GM04503 (cell line): ENCODE measurements at places on chromosomes 2 and 18.

- no peak for DNase-seq
Observed at GRCh38 chr2:128214866-128215460, 103.7 kb downstream of the HS6ST1 start.

GRCh38 chr2:163646687-163647086 lies 89.1 kb downstream of the FIGN start:
- DNase-seq: no peak

- peak; percentile 60 for DNase-seq
Observed at GRCh38 chr18:48832938-48833700, 117.6 kb downstream of the SMAD7 start.

GRCh38 chr2:58688813-58689212 lies 447.7 kb upstream of the FANCL start:
- DNase-seq: no peak

DNA sequence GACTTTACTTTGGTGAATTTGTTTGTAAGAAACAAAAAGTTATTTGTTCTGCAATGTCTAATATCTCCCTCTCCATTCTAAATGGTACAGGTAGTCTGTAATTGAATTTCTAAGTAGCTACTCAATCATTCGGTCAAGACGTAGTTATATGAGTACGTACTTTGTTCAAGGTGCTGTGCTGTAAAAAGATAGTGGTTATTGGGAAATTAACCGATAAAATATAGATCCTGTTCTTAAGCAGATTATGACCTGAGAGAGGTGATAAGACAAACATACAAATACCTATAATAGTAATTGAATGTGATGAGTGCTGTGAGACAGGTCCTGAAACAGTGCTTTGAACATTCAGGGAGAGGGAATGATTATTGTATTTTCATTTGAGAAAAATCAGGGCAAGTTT lies 7.1 kb downstream of the NCOA1 start:
- DNase-seq: no peak

GRCh38 chr18:41646915-41647620 lies 308.0 kb upstream of the PIK3C3 start:
- no peak for DNase-seq

DNA sequence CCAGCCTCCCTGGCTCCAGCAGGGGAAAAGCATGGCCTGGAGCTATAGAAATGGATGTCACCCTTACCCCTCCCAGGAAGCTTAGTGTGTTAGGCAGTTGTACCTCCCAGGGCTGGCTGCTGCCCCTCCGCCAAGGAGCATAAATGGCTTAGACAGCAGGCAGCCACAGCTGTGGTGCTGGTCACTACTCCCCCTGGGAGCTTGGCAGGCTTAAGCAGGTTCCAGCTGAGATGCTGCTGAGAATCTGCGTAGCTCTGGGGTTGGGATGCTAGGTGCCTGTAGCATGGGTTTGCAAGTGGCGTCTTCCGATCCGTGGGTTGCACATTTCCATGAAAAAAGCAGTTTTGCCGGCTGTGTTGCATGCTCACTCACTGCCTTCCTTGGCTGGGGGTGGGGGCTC lies 369.7 kb downstream of the CTNNA2 start:
- DNase-seq: no peak

- DNase-seq: no peak
Observed at GRCh38 chr2:237977380-237977779, 10.6 kb downstream of the UBE2F start.

GRCh38 chr18:73715210-73715670 lies 432.4 kb downstream of the FBXO15 start:
- DNase-seq: no peak

GRCh38 chr2:70616168-70616694 lies 62.6 kb upstream of the TGFA start:
- no peak for DNase-seq

- no peak for DNase-seq
Observed at GRCh38 chr18:63476668-63477067, at the start of gene SERPINB5. TSS of gene SERPINB5 (plus strand) at chr18:63476958. CDS start at chr18:63484429, 7,471 bp downstream.

DNA sequence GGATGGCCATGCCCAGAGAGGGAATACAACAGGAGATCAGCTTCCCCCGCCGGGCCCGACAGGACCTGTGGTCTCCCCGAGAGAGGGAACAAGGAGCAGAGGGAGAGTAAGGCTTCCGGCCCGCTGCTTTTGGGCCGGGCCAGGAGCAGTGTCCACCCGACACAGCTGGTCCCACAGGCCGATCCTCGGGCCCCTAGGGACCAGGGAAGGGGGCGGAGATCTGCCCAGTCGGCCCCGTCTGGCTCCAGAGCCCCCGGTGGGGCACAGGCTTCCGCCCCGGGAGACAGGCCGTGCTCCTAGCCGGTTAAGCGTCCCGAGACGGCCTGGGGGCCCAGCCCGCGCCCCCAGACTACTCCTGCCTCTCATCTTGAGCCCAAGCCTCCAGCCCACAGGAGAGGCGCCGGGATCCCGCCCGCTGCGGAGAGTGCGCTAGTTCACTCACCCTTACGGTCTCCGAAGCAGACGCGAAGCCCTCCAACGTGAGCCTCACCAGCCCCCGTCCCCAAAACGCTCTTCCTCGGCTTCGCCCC lies at the start of gene MCFD2:
Gene MCFD2, minus strand, starts transcription at position 526 of the 530 bp plus-strand sequence. CDS start 6,635 bp downstream, outside the sequence.
- DNase-seq: no peak

DNA sequence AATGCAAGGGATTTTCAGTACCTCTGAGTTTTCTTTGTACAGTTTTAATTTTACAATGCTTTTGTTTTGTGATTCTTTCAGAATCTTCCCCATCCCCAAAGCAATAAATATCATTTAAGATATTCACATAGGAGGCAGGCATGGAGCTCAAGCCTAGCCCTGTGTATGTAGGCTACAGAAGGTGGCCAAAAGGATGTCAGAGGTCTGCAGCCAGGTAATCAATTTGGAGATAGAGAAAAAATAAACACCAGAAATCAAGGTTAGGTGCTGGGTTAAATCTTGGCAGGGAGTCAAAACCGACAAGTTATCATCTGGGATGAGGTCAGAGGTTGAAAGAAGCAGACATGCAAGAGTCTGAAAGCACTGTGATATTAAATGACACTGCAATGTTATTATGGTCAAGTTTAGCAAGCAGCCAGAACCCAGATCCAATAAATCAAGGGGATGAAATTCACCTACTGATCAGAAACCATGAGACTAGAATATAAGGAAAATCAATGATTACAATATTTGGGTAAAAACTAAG lies 45.1 kb upstream of the LRP1B start:
- DNase-seq: no peak

GRCh38 chr2:205660521-205661124 lies 21.7 kb upstream of the NRP2 start:
- peak; percentile 95 for DNase-seq

GRCh38 chr2:113806217-113806913 lies 49.9 kb upstream of the SLC35F5 start:
- no peak for DNase-seq

DNA sequence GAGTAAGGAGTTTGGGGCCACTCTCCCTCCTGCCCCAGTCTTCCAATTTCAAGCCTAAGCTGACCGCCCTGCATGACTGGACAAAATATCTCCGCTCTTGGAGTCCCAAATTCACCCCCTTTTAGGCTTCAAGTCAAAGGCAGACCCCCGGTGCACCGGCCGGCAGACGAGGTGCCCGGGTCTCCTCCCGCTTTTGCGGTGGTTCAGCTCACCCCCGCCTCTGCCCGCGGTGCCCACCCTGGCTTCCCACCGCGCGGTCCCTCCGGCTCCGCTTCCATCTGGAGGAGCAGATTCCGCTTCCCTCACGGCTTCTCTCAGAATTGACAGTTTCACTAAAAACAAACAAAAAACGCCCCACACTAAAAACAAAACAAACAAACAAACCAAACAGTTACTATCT lies 56.5 kb downstream of the SERPINB8 start:
- DNase-seq: no peak

DNA sequence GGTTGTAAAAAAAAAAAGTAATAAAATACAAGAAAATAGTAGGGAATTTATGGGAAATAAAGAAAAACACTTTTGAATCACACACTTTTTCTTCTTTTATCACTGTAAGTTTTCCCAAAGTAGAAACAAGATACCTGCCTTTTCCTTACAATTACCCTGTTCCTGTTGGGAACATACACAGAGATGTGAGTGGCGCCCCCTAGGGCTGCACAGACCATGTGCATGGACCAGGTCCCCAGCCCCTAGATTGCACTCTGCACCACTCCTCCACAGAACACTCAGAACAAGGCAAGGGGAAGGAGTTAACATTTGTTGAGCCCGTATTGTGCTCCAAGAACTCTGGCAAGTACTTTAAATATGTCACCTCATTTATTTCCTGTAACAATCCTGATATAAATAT lies 118.7 kb upstream of the NRP2 start:
- DNase-seq: no peak

- no peak for DNase-seq
Observed at GRCh38 chr2:201813996-201814760, 7.8 kb downstream of the CDK15 start.

- DNase-seq: no peak
Observed at GRCh38 chr2:1752751-1753150, 8.4 kb upstream of the PXDN start.

- DNase-seq: no peak
Observed at GRCh38 chr2:74006459-74006858, 21.7 kb downstream of the TET3 start.

- DNase-seq: no peak
Observed at GRCh38 chr2:156421851-156422250, 14.3 kb upstream of the GPD2 start.

- DNase-seq: peak; percentile 55
Observed at GRCh38 chr2:118417406-118418120, 329.3 kb downstream of the INSIG2 start.

GRCh38 chr2:44566059-44566458 lies 204.3 kb downstream of the CAMKMT start:
- no peak for DNase-seq

GRCh38 chr2:108825254-108825653 lies 38.7 kb downstream of the CCDC138 start:
- no peak for DNase-seq

- DNase-seq: no peak
Observed at GRCh38 chr18:14100503-14101286, 31.5 kb downstream of the ZNF519 start.
